Activated CD8-positive, alpha-beta T cell treated with anti-CD3 and anti-CD28 coated beads, Interleukin-2, amount 10 ng/mL, durations not matched to agents 7 days and 5 days (primary cell): ENCODE measurements at places on chromosomes 2 and 18. TPM values are rescaled to one million over a fixed set of nuclear protein-coding genes. Genes with fewer than 3 reads are reported as not detected.

The LHCGR gene
- total RNA-seq = not detected

The ONECUT2 gene
- total RNA-seq = not detected

The GPC1 gene
- total RNA-seq = 5.7 TPM

The SLC16A14 gene
- 0.63 TPM for total RNA-seq

The APCDD1 gene
- not detected for total RNA-seq

The ASB18 gene
- not detected for total RNA-seq

The ANO7 gene
- total RNA-seq = 0.29 TPM

The KIAA2012 gene
- total RNA-seq = not detected
